ENCODE measurements at places on chromosomes 6 and 20.

DNA sequence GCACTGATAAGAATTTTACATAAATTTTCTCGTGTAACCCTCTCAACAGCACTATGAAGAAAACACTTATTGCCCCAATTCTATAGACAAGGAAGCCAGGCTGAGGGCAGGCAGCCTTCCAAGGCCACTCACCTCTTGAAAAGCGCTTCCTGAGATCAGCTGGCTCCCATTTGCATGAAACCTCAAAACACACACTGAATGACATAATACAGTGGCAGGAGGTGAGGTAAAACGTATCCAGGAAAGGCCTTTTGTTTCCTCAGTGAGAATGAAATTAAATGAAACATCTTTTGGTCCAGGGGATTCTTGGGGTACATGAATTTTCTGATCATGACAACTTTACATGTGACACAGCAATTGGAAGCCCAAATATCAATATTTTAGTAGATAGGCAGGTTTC, 112.5 kb downstream of the WDR27 start:
- DNase-seq: no peak

- DNase-seq: peak; percentile 28
Measured at GRCh38 chr6:51213811-51214210, 395.1 kb downstream of the TFAP2B start.

GRCh38 chr20:8860011-8860495, 208.8 kb upstream of the PLCB4 start:
- no peak for DNase-seq

DNA sequence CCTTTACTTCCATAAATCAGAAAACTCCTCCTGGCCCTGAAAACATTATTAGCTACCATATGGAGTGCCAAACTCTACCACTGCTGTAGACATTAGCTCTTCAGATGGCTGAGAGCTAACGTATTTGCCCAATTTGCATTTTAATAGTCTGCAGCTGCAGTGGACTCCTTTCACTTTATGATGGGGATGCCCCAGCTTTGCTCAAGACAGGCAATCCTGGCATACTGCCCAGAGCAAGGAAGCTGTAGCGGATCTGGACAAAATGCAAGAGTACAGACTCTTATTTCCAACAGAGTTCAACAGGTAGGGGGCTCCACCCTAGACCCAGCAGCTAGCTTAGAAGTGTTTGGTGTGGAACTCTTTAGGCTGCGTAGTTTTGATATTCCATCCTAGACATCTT, 246.7 kb downstream of the FOXC1 start:
- DNase-seq: no peak

DNA sequence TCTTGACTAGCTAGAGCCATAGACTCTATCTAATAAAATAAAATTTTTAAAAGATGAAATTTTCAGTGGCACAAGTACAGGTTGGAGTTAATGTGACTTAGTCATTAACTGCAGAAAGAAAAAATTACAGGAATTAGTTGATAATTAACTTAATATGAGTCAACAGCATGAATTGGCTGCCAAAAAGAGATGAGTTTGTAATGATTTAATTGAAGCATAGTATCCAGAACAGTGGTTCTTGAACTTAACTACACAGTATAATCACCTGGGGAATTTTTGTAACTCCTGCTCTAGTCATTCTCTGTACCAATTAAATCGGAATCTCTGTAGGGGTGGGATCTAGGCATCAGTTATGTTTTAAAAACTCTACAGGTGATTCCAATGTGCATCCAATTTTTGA, 46.3 kb upstream of the HMGN3 start:
- DNase-seq: no peak

- no peak for DNase-seq
Measured at GRCh38 chr6:84770521-84770920, 6.1 kb upstream of the TBX18 start.

DNA sequence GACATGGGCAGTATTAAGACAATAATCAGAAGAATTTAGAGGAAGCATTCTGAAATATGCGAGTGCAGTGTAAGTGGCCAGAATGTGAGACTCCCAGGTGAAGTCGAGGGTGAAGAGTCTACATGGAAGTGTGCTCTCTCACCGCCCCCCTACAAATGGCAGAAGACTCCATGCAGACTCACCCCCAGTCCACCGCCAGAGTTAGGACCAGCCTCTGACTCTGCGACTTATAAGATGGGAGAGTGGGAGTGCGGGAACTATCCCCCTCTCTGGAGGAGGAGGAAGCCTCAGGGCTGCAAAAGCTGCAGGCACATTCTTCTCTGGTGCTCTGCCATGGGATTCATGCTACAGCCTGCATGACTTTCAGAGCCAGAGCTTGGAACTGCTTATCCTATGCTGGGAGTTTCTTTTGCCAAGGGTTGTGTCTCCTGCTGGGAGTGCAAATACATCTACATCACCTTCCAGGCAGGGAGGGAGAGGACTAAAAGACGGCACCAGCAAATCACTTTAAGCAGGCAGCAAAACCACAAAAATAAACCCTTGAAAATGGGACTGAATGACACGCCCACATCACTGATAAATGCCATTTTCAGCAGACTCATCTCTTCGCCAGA, 206.7 kb upstream of the SULF2 start:
- DNase-seq: no peak

DNA sequence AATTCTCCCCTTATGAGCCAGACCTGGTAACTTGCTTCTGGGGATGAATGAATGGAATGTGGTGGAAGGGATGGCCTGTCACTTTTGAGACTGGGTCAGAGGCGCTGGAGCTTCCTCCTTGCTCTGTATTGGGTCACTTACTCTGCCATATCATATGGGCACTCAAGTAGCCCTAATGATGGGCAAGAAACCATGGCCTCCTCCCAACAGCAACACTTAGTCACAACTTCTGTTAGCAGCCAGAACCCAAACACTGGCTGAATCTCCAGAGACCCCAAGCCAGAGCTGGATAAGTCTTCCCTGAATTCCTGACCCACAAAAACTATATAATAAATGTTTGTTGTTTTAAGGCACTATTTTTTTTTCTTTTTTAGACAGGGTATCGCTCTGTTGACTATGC, 5.5 kb downstream of the E2F1 start:
- no peak for DNase-seq

All from glutamatergic neuron (in vitro differentiated cells).